HS-5 (cell line): ENCODE measurements at places on chromosomes 6 and 20.

- no peak for DNase-seq
Observed at GRCh38 chr6:137902699-137903098, 35.6 kb downstream of the TNFAIP3 start.

DNA sequence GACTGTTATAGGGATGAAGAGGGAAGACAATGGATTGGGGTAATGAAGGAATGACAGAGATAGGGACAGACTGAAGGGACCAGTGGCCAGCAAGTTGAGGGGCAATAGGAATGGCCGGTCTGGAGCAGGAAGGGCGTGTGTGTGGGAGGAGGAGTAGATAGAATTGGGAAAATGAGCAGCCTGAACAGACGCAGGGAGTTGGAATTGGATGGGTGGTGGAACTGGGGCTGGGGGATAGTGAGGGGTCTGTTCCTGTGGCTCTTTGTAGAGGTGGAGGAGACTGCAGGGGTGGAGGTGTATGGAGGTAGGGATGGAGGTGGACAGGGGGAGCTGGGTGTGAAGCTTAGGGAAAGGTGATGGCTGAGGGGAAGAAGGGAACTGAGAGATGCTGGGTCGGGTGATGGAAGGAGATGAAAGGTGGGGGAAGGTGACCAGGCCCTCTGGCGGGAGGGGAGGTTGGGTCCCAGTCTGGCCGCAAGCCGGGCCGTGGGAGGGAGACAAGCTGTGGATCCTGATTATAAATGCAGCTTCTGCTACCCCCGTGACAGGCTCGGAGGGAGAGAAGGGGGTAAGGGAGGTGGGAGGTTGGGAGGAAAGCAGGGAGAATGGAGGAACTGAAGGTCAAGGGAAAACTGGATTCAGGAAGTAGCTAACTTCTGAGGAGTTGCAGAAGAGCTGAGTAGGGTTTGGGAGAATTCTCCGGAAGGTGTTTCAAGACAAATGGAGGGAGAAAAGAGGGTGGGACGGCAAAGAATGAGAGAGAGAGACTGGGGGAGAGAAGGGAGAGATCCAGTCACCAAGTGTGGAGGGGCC is 5.2 kb downstream of the SYNGAP1 start:
- DNase-seq = no peak

DNA sequence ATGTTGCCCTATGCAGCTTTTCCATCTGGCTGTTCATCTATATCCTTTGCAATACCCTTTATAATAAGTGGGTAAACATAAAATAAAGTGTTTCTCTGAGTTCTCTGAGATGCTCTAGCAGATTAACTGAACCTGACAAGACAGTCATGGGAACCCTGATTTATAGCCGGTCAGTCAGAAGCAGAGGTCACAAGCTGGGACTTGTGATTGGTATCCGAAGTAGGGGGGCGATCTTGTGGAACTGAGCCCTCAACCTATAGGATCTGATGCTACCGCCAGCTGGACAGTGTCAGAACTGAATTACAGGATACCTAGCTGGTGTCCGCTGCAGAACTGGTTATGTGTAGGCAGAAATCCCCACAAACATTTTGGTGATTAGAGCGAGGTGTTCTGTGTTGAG is 39.0 kb downstream of the SLC17A5 start:
- no peak for DNase-seq

GRCh38 chr6:108559097-108559883 is 1.4 kb upstream of the FOXO3 start:
- no peak for DNase-seq
